Frontal cortex (tissue), 4 donors: ENCODE measurements at places on chromosomes 7 and 10. TPM values are rescaled to one million over a fixed set of nuclear protein-coding genes. Genes with fewer than 3 reads are reported as not detected.

Gene ARL5B
- total RNA-seq: 81.1 TPM

Gene FGFR2
- 34.2 TPM for total RNA-seq

Gene FAM204A
- 59.5 TPM for total RNA-seq

Gene DLX5
- 2.9 TPM for total RNA-seq

Gene NCF1
- total RNA-seq: under 0.01 TPM

Gene SLC12A9
- total RNA-seq: 18.3 TPM

Gene CD36
- total RNA-seq: 22.0 TPM

Gene MRLN
- not detected for total RNA-seq

Gene ASB10
- total RNA-seq: not detected

Gene PDK4
- total RNA-seq: 2.9 TPM

Gene PAX4
- total RNA-seq: not detected

Gene LAMB4
- 0.82 TPM for total RNA-seq

Gene INHBA
- total RNA-seq: 12.6 TPM

Gene ASAH2
- total RNA-seq: 2.9 TPM

Gene AKR1C4
- not detected for total RNA-seq

Gene CALN1
- total RNA-seq: 40.4 TPM

Gene WIPF3
- total RNA-seq: 4.1 TPM

Gene AKR1C3
- total RNA-seq: 2.4 TPM

Gene HYAL4
- total RNA-seq: not detected

Gene TAC1
- 21.2 TPM for total RNA-seq

Gene CEP55
- total RNA-seq: 2.4 TPM

Gene GPR85
- total RNA-seq: 257 TPM

Gene IFIT1
- 5.7 TPM for total RNA-seq

Gene SP4
- total RNA-seq: 74.6 TPM

Gene MSRB2
- total RNA-seq: 20.4 TPM

Gene KCND2
- total RNA-seq: 51.8 TPM

Gene LRIT1
- not detected for total RNA-seq

Gene POM121
- 4.9 TPM for total RNA-seq

Gene PNLIPRP1
- not detected for total RNA-seq

Gene SVIL
- total RNA-seq: 16.7 TPM

Gene PRKG1
- 15.5 TPM for total RNA-seq

Gene AKR1C8
- total RNA-seq: not detected

Gene TMEM229A
- total RNA-seq: 1.2 TPM

Gene SDK1
- 33.0 TPM for total RNA-seq

Gene HOXA3
- total RNA-seq: not detected

Gene PITX3
- total RNA-seq: not detected

Gene CALD1
- total RNA-seq: 27.3 TPM

Gene TMEM236
- under 0.01 TPM for total RNA-seq

Gene HPS6
- 21.2 TPM for total RNA-seq

Gene EIF3B
- total RNA-seq: 62.8 TPM

Gene HOXA10
- total RNA-seq: not detected

Gene MRM2
- 15.9 TPM for total RNA-seq

Gene LRRC61
- 13.5 TPM for total RNA-seq
